ENCODE measurements at places on chromosomes 2 and 18. TPM values are rescaled to one million over a fixed set of nuclear protein-coding genes. Genes with fewer than 3 reads are reported as not detected.

EML6 gene
- total RNA-seq = 8.1 TPM

- DNase-seq = no peak
Observed at GRCh38 chr2:85329181-85329651, 1.4 kb upstream of the TGOLN2 start.

DNA sequence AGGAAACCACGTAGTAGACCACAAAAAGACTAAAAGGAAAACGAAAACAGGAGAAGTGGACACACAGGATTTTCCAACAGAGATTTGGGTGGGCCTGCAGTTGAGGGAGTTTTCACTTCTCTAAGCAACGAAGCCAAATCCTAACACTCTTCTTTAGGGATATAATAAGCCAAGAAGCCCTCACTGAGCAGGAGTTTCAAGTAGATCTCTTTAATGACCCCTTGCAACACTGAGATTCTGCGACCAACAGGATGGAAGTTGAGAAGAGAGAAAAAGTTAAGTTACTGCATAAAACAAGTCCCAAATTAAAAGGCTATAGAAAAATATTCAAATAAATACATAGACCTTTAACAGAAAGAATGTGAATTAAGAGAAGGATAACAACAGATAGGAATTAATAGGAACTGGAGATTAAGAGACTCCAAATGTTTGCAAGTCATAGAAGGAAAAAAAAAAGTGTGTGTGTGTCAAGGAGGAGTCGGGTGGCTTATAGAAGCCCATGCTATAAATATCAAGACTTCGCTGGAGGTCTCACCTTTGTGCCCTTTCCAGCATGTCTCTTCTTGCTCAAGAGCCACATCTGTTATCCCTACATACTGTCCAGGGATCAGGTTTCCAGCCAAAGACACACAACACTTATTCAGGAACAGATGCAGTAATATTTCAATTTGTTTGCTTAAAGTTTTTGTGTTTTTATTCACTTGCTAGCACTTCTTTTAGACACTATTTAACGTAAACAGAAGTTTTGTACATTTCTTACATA lies 69.4 kb upstream of the ARHGAP28 start:
- no peak for DNase-seq

DNA sequence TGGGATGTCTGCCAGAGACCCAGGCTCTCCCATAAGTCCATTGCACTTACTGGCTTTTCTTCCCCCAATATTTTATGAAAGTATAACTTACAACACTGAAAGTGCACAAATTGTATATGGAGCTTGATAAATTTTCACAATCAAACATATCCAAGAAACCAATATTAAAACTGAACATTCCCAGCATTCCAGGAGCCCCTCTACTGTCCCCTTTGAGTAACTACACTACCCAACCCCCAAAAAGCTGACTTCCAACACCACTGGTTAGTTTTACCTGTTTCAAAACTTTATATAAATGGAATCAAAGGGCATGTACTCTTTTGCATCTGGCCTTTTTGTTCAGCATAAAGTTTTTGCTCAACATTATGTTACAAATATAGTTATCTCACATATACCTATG lies 35.2 kb upstream of the PKDCC start:
- DNase-seq = no peak

- no peak for DNase-seq
Observed at GRCh38 chr18:48623468-48624235, 84.8 kb downstream of the CTIF start.

GRCh38 chr2:240946654-240947053 lies 40.5 kb downstream of the CROCC2 start:
- no peak for DNase-seq

GRCh38 chr18:58490238-58490637 lies 138.7 kb downstream of the ALPK2 start:
- no peak for DNase-seq

DNA sequence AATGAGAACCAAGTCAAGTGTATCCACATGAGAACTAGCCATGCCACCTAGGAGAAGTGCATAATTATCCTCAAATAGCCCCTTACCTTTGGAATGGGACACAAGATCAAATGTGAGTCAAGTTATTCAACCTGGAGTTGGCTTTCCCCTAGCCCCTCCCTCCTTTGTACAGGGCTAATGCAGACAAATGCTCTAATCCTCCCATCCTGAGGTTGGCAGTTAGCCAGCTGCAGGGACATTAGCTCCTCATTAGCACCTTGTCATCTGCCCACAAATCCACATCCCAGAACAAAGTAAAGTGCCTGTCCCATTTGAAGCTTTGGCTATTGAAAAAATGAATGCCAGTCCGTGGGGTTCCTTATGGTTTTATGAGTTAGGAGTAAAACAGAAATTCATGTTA lies 294.1 kb upstream of the FANCL start:
- DNase-seq = no peak

DNA sequence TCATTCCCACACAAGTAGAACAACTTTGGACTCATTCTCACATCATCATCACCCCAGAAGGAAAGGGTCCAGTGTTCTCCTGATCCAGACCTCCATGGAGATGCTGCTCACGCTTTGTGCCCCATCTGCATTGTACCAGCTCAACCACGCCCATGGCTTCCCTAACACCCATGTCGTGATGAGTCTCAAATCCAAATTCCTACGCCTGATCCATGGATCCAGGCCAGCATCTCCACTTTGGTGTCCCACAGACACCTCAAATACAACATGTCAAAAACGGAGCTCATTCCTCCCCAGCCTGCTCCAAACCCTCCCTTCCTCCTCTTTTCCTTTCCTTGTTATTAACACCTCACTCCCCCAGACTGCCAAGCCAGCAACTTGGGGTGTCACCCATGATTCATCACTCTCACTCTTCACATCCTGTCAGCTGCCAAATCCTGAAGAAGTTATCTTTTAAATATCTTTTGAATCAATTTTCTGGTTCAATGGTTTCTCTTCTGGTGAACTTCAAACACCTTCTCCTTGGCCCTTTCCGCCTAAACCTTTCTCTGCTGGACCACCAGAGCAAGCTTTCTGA lies 30.2 kb upstream of the FAM124B start:
- DNase-seq = no peak

- no peak for DNase-seq
Observed at GRCh38 chr18:54163453-54163852, 61.0 kb downstream of the MBD2 start.

DNA sequence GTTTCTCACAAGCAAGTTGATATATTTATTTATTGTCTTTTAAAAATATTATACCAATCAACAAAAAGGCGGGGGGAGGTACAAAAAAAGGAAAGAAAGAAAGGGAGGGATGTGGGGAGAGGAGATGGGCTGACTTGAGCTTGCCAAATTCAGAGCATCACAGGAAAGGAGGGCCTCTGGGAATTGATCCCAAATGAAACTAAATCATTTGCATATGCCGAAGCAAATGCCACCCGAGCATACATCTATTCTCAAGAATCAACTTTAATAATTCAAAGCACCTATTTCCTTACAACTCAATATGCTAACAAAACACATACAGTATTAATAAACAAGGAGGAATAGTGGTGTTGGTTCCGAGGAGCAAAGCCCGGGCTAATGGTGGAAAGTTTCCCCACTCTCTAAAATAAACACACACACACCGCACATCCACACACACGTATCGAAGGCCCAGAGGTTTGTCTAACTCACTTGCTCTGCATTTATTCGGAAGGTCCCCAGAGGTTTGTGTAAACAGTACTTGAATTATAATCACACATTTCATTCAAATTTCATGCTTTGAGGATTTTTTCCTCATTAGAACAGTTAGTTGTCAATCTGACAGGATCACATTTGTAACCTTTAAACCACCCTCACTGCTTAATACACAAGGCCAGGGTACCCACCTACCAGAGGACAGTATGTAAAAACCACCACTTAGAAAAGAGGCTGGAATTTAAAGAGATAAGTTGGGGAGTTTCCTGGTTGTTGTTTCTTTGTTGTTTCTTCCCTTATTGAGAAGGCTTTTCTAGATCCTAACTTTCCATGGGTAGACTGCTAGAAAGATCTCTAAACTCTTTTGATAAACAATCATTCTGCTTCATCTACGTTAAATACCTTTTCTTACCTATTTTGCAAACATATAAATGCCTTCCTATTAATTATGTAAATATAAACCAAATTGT lies 264.7 kb downstream of the TCF4 start:
- no peak for DNase-seq

GATA6 gene
- not detected for total RNA-seq

GRCh38 chr18:46712406-46712805 lies 44.4 kb downstream of the ST8SIA5 start:
- DNase-seq = no peak

ST6GAL2 gene
- total RNA-seq = 9.7 TPM

- no peak for DNase-seq
Observed at GRCh38 chr18:22465859-22466457, 48.2 kb upstream of the CTAGE1 start.

GRCh38 chr2:212327171-212327809 lies 211.3 kb downstream of the ERBB4 start:
- DNase-seq = no peak

DNA sequence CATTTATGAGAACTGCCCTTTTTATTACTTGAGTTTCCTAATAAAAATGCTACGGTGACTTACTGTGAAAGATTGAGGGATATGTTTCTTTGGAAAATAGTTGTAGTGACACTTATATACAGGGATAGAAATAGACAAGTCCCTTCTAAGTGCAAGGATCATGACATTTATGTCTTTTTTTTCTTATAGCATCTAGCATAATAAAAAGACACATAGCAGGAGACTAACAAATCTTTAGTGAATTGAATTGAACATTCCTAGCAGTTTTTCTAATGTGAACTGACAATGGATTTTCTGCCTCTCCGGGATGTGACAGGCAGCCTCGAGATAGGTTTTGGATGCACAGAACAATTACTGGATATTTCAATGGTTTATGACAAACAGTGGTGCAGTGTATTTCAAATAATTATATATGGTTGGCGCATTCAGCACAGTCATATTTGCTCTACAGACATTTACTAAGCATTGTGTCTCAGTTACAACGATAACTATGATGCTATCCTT lies 562.8 kb downstream of the ADCYAP1 start:
- DNase-seq = no peak
